Muscle of leg (tissue), 16 donors: ENCODE measurements at places on chromosomes 2 and 18. TPM values are rescaled to one million over a fixed set of nuclear protein-coding genes. Genes with fewer than 3 reads are reported as not detected.

The IL36B gene
- total RNA-seq: not detected

The WDSUB1 gene
- 6.0 TPM for total RNA-seq

The INO80B gene
- total RNA-seq: 21.1 TPM

The ARHGAP15 gene
- 11.5 TPM for total RNA-seq

GRCh38 chr2:216350214-216350791, 22.0 kb downstream of the MARCHF4 start:
- H3K4me3 ChIP-seq: no peak overlapping the region
- no peaks in the 10 kb centered on the region for H3K27me3 ChIP-seq
- H3K36me3 ChIP-seq: no peaks in the 10 kb centered on the region
- DNase-seq: no peak

DNA sequence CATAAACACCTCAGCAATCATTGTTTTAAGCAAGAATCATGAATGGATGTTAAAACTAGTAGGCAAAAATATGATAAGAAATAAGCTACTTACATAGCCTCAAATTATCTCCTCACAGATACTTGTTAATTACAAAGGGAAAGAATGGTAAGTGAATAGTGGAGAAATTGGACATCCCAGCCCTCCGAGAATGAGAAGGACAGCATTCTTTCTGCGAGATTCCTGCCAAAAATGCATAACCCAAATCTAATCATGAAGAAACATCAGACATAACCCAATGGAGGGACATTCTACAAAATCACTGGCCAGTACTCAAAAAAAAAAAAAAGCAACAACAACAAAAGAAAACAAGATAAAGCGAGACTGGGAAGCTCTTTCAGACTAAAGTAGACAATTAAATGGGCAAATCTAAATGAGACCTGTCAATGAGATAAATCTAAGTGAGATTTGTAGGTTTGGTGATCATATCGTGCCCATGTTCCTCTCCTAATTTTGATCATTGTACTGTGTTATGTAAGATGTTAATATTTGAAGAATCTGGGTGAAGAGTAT, 57.9 kb upstream of the GLI2 start:
- peaks cover 21% of the 10 kb centered on the region for H3K4me1 ChIP-seq
- H3K27ac ChIP-seq: no peak overlapping the region
- no peak for DNase-seq
- H3K27me3 ChIP-seq: peaks cover 35% of the 10 kb centered on the region
- H3K36me3 ChIP-seq: no peaks in the 10 kb centered on the region

DNA sequence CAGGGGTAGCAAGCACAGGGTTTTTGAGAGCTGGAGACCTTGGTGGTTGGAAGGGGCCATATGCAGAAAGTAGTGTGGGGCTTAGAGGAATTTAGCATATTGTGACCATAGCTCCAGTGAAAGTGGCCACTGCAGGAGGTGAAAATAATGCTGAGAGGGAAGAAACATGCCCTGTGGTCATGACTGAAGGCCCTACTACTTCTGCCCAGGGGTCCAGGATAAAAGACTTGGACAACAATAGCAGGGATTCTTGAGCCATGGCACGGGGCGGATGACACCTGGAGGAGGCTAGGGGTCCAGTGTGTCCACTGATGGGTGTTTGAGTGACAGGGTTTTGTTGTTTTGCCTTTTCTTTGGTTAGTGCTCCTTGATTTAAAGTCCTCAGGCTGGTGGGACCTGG, 694.6 kb downstream of the CPS1 start:
- no peaks in the 10 kb centered on the region for H3K27me3 ChIP-seq
- H3K27ac ChIP-seq: no peak overlapping the region
- no peak overlapping the region for H3K4me3 ChIP-seq

DNA sequence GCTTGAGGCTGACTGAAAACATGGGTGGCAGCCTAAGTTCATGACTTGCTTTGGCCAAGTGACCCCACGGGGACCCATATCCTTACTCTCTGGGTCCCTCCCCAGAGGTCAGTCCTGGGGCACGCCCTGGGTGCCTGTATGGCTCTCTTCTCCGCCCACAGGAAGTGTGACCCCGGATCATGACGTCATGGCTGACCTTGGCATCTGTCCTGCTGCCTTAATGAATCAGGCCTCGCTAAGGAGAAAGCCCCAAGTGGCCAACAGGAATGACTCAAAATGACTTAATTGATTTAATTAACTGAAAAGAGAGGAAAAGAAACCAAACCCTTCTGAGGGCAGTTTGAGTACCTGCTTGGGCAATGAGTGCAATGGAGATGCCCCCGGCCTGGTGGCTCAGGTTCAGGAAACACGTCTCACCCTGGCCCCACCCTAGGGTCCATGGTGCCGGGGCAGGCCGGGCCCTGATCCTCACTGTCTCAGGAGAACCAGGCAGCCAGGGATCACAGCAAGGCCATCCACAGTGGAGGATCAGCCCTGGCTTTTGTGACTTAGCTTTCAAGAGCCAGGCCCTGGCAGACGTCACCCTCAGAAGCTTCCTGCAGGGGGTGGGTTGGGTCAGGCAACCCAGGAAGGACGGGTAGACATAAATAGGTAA, 112.0 kb downstream of the CYP26B1 start:
- DNase-seq: no peak
- no peaks in the 10 kb centered on the region for H3K4me1 ChIP-seq
- H3K36me3 ChIP-seq: no peaks in the 10 kb centered on the region
- H3K27ac ChIP-seq: no peak overlapping the region
- no peak overlapping the region for H3K4me3 ChIP-seq

DNA sequence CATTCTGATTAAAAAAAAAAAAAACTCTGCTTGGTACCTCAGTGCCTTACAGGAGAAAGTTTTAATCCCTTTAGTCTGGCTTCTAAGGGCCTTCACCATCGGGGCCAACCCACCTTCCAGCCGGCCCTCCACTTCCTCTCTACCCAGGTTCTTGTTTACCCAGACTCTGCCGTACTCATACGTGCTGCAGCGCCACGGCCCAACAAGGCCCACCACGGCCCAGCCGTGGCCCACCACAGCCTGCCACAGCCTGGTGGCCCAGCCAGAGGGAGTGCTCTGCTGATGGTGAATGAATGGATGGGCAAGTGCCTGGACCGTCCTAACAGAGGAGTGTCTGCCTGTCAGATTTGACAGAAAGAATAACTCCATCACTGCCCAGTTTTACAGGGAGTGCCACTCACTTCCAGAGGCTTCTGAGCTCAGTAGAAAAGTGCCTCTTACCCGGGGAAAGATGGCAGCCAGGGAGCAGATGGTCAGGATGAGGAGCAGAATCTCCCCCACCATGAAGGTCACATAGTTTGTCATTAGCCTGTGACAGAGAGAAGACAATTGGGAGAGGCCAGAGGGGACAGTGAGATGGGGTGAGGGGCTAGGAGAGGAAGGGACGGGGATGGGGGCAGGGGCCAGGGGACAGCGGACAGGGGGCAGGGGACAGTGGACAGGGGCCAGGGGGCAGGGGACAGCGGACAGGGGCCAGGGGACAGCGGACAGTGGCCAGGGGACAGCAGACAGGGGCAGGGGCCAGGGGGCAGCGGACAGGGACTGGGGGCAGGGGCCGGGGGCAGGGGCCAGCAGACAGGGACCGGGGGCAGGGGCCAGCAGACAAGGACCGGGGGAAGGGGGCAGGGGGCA, 38.2 kb downstream of the CENPO start:
- H3K27ac ChIP-seq: peak overlapping the region; percentile 17
- peaks cover 47% of the 10 kb centered on the region for H3K4me1 ChIP-seq
- no peaks in the 10 kb centered on the region for H3K27me3 ChIP-seq
- no peak overlapping the region for H3K4me3 ChIP-seq
- no peak for DNase-seq
- H3K36me3 ChIP-seq: peaks cover 25% of the 10 kb centered on the region

DNA sequence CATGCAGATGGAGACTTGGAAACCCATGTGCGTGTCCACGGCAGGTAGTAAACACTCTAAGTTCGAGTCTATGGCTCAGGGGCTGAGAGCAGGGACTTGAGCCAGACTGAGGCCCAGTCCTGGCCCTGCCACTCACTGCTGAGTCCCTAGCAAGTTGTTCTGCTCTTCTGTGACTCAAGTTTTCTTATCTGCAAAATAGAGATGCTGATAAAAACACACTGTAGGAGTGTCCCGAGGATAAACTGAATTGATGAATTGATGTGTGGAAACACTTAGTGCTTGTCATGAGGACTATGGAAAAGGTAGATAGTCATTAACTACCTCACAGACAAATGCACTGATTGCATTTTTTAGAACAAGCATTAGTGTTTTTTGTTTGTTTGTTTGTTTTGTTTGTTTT, 73.2 kb downstream of the BOLA3 start:
- H3K4me1 ChIP-seq: peaks cover 3% of the 10 kb centered on the region
- no peaks in the 10 kb centered on the region for H3K27me3 ChIP-seq
- H3K27ac ChIP-seq: no peak overlapping the region
- H3K4me3 ChIP-seq: no peak overlapping the region
- H3K36me3 ChIP-seq: peaks cover 8% of the 10 kb centered on the region

DNA sequence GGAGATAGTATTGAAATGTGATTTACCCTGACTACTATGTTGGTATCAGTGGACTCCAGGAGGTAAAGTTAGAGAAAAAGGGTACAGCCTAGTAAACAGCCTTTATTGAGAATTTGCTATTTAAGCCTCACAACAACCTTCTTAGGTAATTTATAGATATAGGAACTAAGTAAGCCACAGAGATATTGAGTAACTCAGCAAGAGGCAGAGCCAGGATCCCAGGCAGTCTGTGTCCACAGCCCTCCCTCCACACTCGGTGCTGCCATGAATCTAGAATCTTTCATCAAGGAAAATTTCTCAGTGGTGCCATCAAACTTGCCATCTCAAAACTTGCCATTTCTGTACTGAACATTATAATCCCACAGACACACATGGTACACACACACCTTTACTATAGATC, 170.9 kb downstream of the CAPN13 start:
- H3K36me3 ChIP-seq: peaks cover 3% of the 10 kb centered on the region
- H3K4me3 ChIP-seq: no peak overlapping the region
- no peaks in the 10 kb centered on the region for H3K27me3 ChIP-seq
- no peak for DNase-seq
- no peaks in the 10 kb centered on the region for H3K4me1 ChIP-seq

- no peaks in the 10 kb centered on the region for H3K4me1 ChIP-seq
- DNase-seq: no peak
- no peak overlapping the region for H3K4me3 ChIP-seq
- no peak overlapping the region for H3K27ac ChIP-seq
- no peaks in the 10 kb centered on the region for H3K36me3 ChIP-seq
These were observed 636.2 kb downstream of the NRXN1 start for GRCh38 chr2:50395605-50396297.

GRCh38 chr2:13916066-13916465, 716.5 kb upstream of the LRATD1 start:
- no peak overlapping the region for H3K4me3 ChIP-seq
- no peaks in the 10 kb centered on the region for H3K4me1 ChIP-seq
- no peak overlapping the region for H3K27ac ChIP-seq
- no peaks in the 10 kb centered on the region for H3K36me3 ChIP-seq

GRCh38 chr18:62715759-62716615, 646 bp downstream of the PHLPP1 start:
- peaks cover 3% of the 10 kb centered on the region for H3K4me1 ChIP-seq
- no peaks in the 10 kb centered on the region for H3K27me3 ChIP-seq

- H3K27me3 ChIP-seq: no peaks in the 10 kb centered on the region
- H3K4me3 ChIP-seq: no peak overlapping the region
- no peak overlapping the region for H3K27ac ChIP-seq
These were observed 180.4 kb downstream of the CD8B2 start for GRCh38 chr2:106667478-106668070.

- no peaks in the 10 kb centered on the region for H3K36me3 ChIP-seq
- no peak overlapping the region for H3K27ac ChIP-seq
- DNase-seq: no peak
- H3K4me1 ChIP-seq: no peaks in the 10 kb centered on the region
These were observed 193.6 kb upstream of the PKDCC start for GRCh38 chr2:41854227-41854626.
